ENCODE measurements at places on chromosomes 5 and 9. TPM values are rescaled to one million over a fixed set of nuclear protein-coding genes. Genes with fewer than 3 reads are reported as not detected.

Gene ADCY2
- not detected for total RNA-seq

Gene MEGF10
- total RNA-seq: 4.1 TPM

Gene OLFM1
- 10.1 TPM for total RNA-seq

Gene OTP
- not detected for total RNA-seq

Gene ZBED3
- total RNA-seq: 1.6 TPM

Gene SWI5
- 40.8 TPM for total RNA-seq

Gene PAIP2
- total RNA-seq: 69.2 TPM

Gene CDX1
- total RNA-seq: 0.12 TPM

Gene TTF1
- 6.0 TPM for total RNA-seq

Gene CSF2
- total RNA-seq: not detected

All from pericardium fibroblast (primary cell).